ENCODE measurements at places on chromosomes 13 and 19. TPM values are rescaled to one million over a fixed set of nuclear protein-coding genes. Genes with fewer than 3 reads are reported as not detected.
A peak's percentile ranks its signal among the peaks of the same experiment; 100 is the strongest.

The CYP2A7 gene
- not detected for total RNA-seq

The ZNF547 gene
- 1.3 TPM for total RNA-seq

The SBSN gene
- not detected for total RNA-seq

The SIGLEC9 gene
- 1.9 TPM for total RNA-seq

The WDR18 gene
- total RNA-seq, result 77.8 TPM

The ZNF418 gene
- total RNA-seq, result 2.9 TPM

The CCDC70 gene
- not detected for total RNA-seq

The MCF2L gene
- 6.5 TPM for total RNA-seq

The KLF16 gene
- 15.0 TPM for total RNA-seq

- DNase-seq, result no peak
These were observed 21.4 kb downstream of the ESD start for GRCh38 chr13:46775385-46776107.

DNA sequence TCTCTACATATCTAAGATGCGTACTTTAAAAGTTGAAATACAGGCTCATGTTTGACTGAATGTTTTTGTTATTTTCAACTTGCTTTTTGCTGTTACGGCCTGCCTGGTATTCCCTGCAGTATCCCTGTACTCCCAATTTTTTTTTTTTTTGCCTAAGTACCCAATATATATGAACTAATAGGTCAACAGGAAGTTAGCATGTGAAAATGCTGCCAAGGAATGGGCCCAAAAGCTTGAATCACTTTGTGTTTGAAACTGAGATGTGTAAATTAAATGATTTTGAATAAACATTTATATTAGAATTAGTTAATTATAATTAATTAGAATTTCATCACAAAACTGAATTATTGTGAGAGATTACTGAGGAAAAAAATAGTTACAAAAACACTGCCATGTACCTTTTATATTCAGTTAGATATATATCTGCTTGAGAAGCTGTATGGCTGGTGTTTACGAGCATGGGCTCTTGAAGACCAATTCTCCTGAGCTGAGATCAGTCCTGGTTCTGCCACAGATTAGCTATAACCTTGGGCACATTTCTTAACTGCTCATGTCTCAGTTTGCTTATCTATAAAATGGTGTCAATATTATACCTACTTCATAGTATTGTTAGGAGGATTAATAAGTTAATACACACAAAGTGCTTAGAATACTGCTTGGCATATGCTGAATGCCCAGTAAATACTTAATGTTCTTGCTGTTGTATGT is 16.0 kb downstream of the TDRD3 start:
- DNase-seq, result no peak

GRCh38 chr19:37931881-37932655 is 25.1 kb downstream of the SIPA1L3 start:
- peak; percentile 29 for DNase-seq

DNA sequence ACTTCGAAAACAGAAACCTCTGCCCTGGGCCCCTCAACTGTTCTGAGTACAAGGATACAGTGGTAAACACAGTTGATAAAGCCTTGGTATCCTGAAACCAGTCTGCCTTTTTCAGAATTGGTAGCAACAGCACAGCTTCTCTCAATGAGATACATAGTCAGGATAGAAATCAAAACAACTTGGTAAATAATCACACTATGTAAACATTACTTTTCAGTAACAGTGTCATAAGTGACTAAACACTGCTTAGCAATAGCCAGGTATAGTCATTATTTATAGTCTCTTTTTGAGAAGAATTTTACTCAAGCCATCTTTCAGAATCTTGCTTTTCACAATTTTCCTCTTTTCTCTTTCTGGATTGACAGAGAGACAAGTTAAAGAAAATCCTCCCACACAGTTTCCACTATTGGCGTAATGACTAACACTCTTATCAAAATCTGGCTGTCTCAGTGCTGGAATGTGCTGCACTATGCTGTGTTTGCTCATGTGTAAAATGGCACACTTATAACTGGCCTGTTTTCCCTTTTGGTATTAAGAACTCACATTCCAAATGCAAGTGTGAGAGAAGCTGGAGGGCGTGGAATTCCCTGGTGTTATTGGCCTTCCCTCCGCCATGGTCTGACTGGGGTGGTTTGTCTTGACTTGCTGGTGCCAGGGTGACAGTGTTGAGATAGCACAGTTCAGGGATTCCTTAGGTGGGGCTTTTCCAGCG is 368.8 kb downstream of the TDRD3 start:
- no peak for DNase-seq

GRCh38 chr19:28633319-28634018 is 579.5 kb downstream of the UQCRFS1 start:
- DNase-seq, result peak; percentile 54

DNA sequence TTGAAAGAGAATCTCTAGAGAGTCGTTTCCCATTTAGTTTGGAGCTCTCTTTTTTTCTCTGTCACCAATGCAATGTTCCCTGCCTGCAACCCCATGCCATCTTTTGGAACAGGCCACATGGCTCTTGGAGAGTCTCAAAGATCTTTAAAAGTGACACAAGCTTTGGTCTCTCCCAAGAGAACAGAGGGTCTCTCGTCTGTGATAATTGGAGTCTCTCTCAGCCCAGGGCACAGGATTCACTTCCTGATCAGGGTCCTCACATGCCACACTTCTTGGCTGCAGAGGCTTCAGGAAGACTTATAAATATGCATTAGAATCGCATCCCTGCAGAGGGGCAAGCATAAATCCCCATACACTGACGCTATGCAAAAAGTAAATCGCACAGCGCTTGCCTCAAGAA is 240.5 kb downstream of the IRS2 start:
- no peak for DNase-seq

DNA sequence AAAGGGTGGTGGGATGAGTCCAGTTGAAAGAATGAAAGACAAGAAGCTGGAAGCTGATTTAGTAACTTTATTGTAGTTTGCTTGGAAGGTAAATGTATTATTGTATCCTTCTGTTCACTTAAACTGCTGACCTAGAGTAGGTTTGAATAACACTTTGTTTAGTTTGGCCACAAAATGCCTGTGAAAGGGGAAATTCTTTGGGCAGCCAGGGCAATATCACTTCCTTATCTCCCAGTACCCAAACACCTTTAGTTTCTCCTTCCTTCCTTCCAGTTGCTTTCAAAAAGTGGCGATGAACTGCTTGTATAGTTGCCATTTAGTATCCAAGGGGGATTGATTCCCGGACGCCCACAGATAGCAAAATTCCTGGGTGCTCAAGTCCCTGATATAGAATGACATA is 120.1 kb downstream of the PAN3 start:
- DNase-seq, result no peak

- DNase-seq, result no peak
These were observed 11.1 kb downstream of the NTN5 start for GRCh38 chr19:48661711-48662090.

DNA sequence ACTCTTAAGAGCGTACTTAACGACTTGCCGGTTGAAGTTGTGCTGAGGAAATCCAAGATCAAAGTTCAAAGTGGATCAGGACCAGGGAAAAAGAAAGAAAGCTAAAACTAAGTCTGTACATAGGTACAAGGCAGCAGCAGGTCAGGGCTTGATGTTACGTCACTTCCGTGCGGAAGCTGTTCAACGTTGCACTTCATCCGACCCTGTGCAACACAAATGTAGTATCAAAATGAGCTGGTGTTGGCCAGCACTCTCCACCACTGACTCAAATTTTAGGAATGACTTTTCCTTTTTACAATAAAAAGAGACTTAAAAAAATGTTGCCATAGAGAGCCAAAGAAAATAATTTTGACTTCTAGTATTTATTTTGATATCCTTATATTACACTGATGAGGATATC is 1315.4 kb downstream of the EFNB2 start:
- DNase-seq, result no peak

All from activated naive CD4-positive, alpha-beta T cell treated with anti-CD3 and anti-CD28 coated beads for 36 hours (primary cell).